ENCODE measurements at places on chromosomes 3 and 15.

GRCh38 chr3:10555263-10555662 lies 49.9 kb upstream of the ATP2B2 start:
- DNase-seq = no peak

DNA sequence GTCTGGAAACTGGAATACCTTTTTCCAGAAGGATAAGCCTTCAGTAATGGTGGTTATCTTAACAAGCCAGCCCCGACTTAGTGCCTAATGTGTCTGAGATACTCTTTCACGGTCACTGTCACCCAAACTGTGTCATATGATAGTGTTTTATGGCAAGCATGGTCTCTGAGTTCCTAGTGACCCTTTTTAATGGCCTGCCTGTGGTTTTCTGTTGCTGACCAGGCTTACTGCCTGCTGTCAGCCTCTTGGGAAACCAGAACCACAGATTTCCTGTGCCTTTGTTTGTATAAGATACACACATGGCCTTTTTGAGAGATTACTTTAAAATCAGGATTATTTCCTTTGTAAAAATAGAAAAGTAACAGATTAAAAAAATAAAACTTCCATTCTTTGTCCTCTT lies 22.4 kb downstream of the HPS3 start:
- DNase-seq = no peak

GRCh38 chr3:166100730-166101129 lies 263.5 kb upstream of the BCHE start:
- no peak for DNase-seq

DNA sequence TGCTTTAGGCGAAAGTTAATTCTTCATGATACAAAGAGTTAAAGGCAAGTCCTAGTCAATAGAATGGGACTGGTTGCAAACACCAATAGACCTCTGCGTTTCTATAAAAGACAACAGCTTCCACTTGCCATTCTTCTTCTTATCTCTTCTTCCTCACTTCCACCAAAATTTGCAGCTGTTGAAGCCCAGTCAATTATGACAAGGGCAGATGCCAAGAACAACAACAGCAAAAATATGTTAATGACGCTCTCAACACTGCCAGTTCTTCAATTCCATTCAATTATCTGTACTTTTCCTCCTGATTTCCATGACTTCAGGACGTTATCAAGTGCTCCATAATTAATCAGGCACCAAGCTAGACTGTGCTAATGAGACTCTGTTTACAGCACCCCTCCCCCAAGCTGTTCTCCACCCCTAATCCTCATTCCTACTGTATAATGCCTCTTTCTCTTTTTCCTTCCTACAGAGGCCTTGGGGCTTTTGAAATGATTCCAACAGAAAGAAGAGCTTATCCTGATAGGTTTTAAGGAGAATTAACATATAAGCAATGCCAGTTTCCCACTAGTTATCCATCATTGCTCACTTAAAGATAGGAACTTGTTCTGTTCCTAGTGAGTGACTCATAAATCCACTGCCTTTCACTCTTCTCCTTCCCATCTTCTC lies 1160.5 kb downstream of the IGSF11 start:
- DNase-seq = no peak

DNA sequence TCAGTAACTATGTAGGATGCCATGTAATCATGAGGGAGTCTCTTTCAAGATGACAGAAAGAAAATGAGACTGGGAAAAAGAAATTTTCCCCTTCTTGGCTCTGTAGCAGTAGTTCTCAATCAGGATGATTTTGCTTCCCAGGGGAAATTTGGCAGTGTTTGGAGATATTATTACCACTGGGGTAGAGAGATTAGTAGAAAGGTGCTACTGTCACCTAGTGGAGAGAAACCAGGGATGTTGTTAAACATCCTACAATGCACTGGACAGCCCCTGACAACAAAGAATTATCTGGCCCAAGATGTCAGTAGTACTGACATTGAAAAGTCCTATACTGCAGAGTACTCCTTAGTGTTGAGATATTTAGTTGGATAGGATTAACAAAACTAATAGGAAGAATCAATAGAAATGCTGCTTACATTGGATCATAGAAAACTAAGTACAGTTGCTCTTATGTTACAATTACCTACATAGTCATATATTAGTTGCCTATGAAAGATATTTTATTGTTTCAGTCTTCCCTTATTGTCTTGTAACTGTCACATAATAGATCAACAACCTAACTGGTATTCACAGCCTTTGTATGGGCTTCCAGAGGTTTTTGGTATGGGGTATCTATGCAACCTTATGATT lies 433.3 kb downstream of the RAP2B start:
- no peak for DNase-seq

- no peak for DNase-seq
These were observed 101.6 kb downstream of the OXNAD1 start for GRCh38 chr3:16366581-16366980.

- DNase-seq = peak; percentile 96
These were observed 72.1 kb downstream of the LRIG1 start for GRCh38 chr3:66428733-66429132.

DNA sequence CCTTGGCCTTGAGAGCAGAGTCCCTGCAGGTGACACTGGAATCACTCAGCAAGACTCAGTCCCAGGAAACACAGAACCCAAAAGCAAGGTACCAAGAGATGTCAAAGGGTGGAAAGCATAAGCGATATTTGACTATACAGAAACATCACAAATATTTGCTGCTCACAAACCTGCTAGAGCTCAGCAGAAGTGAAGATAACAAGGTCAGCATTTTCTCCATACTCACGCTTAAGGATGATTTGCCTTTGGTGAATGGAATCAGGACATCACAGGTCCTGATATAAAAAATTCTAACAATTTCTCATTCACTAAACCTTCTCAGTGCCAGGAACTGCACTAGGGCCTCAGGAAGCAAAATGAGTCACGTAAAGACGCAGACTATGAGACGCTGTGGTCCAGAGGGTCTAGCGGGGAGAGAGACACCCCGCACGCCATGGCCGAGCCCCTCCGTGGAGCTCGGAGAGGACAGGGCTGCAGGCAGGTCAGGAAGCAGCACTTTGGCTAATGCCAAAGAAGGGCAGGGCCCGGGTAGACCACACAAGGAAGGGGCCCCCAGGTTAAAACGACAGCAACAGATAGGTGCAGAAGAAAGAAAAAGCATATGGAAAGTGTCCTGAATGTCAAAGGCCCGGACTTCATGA lies 10.7 kb downstream of the PCSK6 start:
- no peak for DNase-seq

GRCh38 chr3:126858887-126859286 lies 124.0 kb upstream of the PLXNA1 start:
- peak; percentile 13 for DNase-seq

DNA sequence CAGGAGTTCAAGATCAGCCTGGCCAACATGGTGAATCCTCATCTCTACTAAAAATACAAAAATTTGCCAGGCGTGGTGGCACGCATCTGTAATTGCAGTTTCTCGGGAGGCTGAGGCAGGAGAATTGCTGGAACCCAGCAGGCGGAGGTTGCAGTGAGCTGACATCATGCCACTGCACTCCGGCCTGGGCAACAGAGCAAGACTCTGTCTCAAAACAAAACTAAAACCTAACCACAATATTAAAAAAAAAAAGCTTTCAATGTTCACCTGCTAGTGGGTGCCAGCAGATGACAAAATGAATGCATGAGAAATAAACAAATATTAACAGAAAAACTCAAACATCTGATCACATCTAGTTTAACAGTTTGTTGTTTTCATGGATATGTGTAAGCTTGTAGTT lies 9.0 kb downstream of the SLC24A1 start:
- DNase-seq = no peak
